ENCODE measurements at places on chromosomes 3 and 15. TPM values are rescaled to one million over a fixed set of nuclear protein-coding genes. Genes with fewer than 3 reads are reported as not detected.
A peak's percentile ranks its signal among the peaks of the same experiment; 100 is the strongest.

GRCh38 chr3:147351301-147351700 lies 55.0 kb downstream of the ZIC4 start:
- no peak for DNase-seq
- H3K27ac ChIP-seq: no peak overlapping the region
- H3K36me3 ChIP-seq: peaks cover 2% of the 10 kb centered on the region
- peaks cover 32% of the 10 kb centered on the region for H3K27me3 ChIP-seq
- H3K4me3 ChIP-seq: no peak overlapping the region

Gene PLSCR5
- total RNA-seq: not detected

DNA sequence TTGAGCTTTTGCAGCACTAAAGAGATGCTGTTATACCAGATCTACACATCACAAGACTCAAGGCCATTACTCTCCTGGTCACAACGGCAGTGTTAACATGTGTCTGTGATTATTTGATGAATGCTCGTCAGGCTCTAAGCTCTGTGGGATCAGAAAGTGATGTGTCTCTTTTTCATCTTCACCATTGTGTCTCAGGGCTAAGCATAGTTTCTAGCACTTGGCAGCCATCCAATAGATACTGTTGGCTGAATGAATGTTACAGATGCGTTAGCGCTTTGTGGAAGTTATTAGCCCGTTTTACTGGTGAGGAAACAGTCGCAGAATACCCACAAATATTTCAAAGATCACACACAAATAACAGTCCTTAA lies 1.2 kb upstream of the FAM81A start:
- no peak overlapping the region for H3K27ac ChIP-seq
- peaks cover 17% of the 10 kb centered on the region for H3K4me1 ChIP-seq
- H3K36me3 ChIP-seq: no peaks in the 10 kb centered on the region
- no peak for DNase-seq

GRCh38 chr3:129001101-129001805 lies at the start of gene EFCC1:
TSS of gene EFCC1 (plus strand) at chr3:129001304. CDS start at chr3:129001629, 325 bp downstream.
- peaks cover 50% of the 10 kb centered on the region for H3K27me3 ChIP-seq
- no peaks in the 10 kb centered on the region for H3K36me3 ChIP-seq

GRCh38 chr3:61562721-61563312 lies 1.4 kb downstream of the PTPRG start:
- no peak for DNase-seq
- H3K27me3 ChIP-seq: peaks cover 71% of the 10 kb centered on the region
- H3K27ac ChIP-seq: no peak overlapping the region
- H3K36me3 ChIP-seq: no peaks in the 10 kb centered on the region
- H3K4me3 ChIP-seq: peak overlapping the region; percentile 51

DNA sequence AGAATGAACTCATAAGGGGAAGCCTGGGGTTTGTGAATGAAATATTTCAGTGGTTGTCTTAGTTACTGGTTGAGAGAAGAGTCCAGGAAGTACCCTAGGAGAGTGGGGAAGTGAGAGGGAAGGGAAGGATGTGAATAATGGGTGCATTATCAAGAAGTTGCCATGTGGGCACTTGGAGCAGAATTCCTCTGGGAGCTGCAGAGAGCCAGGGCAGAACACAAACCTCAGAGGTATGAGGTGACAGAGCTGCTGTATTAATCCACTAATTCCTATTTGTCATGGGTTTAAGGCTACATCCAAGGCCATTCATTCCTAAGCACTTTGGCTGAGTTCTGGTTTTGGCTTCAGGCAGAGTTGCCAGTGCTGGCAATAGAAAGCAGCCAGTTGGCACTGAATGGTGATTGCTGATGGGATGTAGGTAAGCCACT lies 29.0 kb downstream of the NDUFB4 start:
- H3K4me3 ChIP-seq: no peak overlapping the region
- H3K36me3 ChIP-seq: no peaks in the 10 kb centered on the region
- H3K27ac ChIP-seq: no peak overlapping the region
- DNase-seq: no peak

Gene LRRC31
- total RNA-seq: not detected

Gene SKOR1
- total RNA-seq: 0.30 TPM
